ENCODE measurements at places on chromosomes 5 and 9.

DNA sequence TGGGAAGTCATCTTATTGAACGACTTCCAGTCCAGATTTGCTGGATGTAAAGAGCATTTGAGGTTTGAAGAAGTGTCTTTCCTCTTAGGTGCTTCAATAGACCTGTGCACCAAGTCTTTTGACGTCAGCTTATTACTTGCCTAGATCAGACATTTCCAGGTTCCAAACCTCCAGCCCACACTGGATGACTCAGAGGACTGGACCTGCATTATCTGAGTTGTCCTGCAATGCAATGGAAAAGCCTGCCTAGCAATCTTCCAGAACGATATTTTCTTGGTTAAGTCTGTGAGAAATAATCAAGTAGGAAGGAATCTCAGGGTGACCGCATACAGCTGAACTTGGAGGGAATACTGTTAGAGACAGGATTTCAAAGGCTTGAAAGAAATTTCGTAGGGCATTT, 147.2 kb upstream of the MOCS2 start:
- no peak for DNase-seq

GRCh38 chr5:36696059-36696673, 89.8 kb downstream of the SLC1A3 start:
- peak; percentile 70 for DNase-seq

DNA sequence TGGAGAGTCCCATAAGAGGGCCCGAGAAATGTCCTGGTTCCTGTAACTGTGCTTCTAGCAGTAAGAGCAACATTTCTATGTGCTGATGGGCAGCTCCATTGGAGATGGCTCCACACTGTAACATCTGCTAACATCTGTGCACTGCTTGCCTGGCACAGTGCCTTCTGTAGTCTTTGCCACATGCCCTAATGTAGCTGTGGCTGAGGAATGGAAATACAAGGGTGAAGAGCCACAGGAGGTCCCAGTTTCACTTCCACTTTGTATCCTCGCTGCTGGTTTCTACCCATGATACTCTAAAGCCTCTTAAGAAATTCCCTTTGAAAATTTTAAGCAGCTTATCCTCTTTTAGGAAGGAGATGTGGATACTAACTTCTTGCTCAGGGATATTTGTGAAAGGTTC, 97.4 kb downstream of the HOMER1 start:
- no peak for DNase-seq

- no peak for DNase-seq
Observed at GRCh38 chr5:13624283-13625074, 320.0 kb downstream of the DNAH5 start.
